Thymus (tissue), 14 donors: ENCODE measurements at places on chromosomes 5 and 9. TPM values are rescaled to one million over a fixed set of nuclear protein-coding genes. Genes with fewer than 3 reads are reported as not detected.
A peak's percentile ranks its signal among the peaks of the same experiment; 100 is the strongest.

GRCh38 chr9:118567861-118568260, 801.4 kb downstream of the BRINP1 start:
- no peak for DNase-seq
- no peak overlapping the region for H3K4me3 ChIP-seq
- no peaks in the 10 kb centered on the region for H3K4me1 ChIP-seq
- no peaks in the 10 kb centered on the region for H3K36me3 ChIP-seq

DNA sequence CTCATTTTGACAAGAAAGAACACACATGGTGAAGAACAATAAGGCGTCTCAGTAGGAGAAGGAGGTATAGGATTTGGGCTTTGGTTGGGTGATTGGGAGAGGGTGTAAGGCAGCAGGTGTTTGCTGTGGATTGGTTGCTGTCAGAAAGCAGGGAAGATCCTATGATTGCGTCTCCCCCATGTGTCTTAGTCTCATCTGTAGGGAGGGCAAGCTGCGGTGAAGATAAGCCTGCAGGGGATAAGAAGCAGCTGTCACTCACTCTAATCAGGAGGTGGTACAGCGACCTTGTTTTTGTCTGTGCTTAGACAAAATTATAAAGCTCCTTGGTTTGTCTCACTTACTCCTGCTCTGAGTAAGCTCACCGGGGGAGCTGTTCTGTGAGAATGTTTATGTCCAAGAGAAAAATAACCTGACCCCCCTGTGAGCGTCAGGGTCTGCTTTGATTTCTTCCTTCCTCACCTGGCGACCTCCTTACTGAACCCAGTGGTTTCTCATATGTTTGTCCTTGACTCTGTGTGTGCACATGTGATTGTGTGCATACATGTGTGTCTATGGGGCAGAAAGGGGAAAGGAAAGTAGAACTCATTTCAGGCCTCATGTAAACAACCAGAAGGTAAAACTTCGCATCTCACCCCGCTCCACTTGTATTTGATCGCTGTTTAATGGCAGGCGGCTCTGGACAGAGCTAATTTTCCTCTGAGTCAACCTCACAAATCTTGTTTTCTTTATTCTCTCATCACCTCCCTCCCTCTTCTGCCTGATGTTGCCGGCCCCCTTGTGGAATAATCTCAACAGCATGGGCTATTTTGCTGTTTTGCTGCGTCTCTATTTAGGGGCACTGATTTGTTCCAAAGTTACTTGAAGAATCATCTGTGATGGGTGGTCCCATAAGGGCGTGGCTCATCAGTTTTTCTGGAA, 105.6 kb downstream of the TENT4A start:
- no peak overlapping the region for H3K4me3 ChIP-seq
- H3K27me3 ChIP-seq: no peaks in the 10 kb centered on the region
- H3K27ac ChIP-seq: no peak overlapping the region
- no peak for DNase-seq

GRCh38 chr9:116589392-116590354, 97.4 kb upstream of the TRIM32 start:
- H3K36me3 ChIP-seq: no peaks in the 10 kb centered on the region
- no peak overlapping the region for H3K4me3 ChIP-seq
- H3K27me3 ChIP-seq: no peaks in the 10 kb centered on the region
- no peaks in the 10 kb centered on the region for H3K4me1 ChIP-seq

GRCh38 chr5:83219077-83219476, 141.7 kb downstream of the XRCC4 start:
- H3K27ac ChIP-seq: no peak overlapping the region
- no peaks in the 10 kb centered on the region for H3K36me3 ChIP-seq
- H3K27me3 ChIP-seq: no peaks in the 10 kb centered on the region
- DNase-seq: no peak
- H3K4me3 ChIP-seq: no peak overlapping the region

DNA sequence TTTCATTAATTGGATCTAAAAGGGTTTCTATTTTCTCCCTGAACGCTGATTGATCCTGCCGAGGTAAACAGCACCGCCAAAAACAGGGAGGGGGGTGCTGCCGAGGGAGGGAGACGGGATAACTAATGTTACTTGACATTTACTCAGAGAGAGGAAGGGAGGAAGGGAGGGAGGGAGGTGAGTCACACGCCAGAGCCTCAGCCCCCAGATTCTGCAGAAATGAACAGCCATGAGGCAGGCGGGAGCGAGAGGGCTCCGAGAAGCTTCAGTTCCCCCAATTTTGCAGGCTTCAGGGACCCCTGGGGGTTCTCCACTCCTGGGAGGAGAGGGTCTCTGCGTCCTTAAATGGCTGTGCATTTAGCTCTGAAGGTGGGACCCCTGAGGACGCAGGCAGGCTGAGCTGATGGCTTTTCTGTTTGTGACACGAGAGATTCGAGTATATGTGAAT, 59.1 kb upstream of the IER5L start:
- H3K27me3 ChIP-seq: no peaks in the 10 kb centered on the region
- peaks cover 33% of the 10 kb centered on the region for H3K4me1 ChIP-seq
- peak overlapping the region; percentile 91 for H3K27ac ChIP-seq
- H3K36me3 ChIP-seq: no peaks in the 10 kb centered on the region
- no peak for DNase-seq

DNA sequence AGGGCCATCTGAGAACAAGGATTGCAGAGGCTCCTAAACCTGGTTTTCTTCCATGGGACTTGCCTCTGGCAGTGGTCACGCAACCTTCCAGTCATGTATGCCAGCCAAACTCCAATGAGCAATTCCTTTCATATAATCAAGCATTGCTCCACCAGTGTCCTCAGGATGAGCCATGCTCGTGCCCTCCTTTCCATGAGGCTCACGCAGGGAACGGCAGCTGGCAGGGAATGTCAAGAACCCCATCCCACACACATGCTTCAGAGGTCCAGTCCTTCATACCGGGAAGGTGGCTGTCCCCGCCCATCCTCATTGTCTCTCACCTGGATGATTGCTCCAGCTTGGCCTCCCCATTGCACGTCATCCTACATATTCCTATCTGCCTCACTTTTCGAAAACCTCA, 13.4 kb upstream of the ZBTB34 start:
- no peaks in the 10 kb centered on the region for H3K36me3 ChIP-seq
- peaks cover 4% of the 10 kb centered on the region for H3K27me3 ChIP-seq
- H3K4me1 ChIP-seq: no peaks in the 10 kb centered on the region
- no peak overlapping the region for H3K27ac ChIP-seq
- DNase-seq: no peak
- H3K4me3 ChIP-seq: no peak overlapping the region

DNA sequence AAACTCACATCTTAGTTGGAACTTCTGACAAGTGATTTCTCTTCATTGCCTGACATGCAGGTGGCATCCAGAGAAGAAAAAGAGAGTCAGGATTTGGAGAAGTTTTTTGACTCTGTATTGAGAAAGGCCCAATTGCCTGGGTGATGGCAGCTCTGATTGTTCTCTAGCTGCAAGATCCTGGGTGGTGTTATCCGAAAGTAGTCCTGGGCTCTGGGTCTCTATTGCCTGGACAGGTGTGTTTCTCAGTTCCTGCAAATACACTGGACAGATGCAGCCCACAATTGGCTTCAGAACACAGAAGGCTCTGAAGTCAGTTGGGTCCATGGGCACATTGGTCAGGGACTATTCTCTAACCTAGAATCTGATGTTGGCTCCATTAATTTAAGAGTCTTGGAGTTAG, 67.4 kb downstream of the RGS3 start:
- no peaks in the 10 kb centered on the region for H3K4me1 ChIP-seq
- H3K4me3 ChIP-seq: no peak overlapping the region
- DNase-seq: no peak
- no peaks in the 10 kb centered on the region for H3K36me3 ChIP-seq
- H3K27me3 ChIP-seq: no peaks in the 10 kb centered on the region
- H3K27ac ChIP-seq: no peak overlapping the region

GRCh38 chr5:125245216-125245615, 498.8 kb upstream of the ZNF608 start:
- no peak overlapping the region for H3K4me3 ChIP-seq
- H3K36me3 ChIP-seq: no peaks in the 10 kb centered on the region
- no peak overlapping the region for H3K27ac ChIP-seq
- no peaks in the 10 kb centered on the region for H3K27me3 ChIP-seq

- no peak overlapping the region for H3K27ac ChIP-seq
- no peaks in the 10 kb centered on the region for H3K36me3 ChIP-seq
- no peak overlapping the region for H3K4me3 ChIP-seq
Measured at GRCh38 chr5:54251981-54252380, 58.4 kb downstream of the ARL15 start.

DNA sequence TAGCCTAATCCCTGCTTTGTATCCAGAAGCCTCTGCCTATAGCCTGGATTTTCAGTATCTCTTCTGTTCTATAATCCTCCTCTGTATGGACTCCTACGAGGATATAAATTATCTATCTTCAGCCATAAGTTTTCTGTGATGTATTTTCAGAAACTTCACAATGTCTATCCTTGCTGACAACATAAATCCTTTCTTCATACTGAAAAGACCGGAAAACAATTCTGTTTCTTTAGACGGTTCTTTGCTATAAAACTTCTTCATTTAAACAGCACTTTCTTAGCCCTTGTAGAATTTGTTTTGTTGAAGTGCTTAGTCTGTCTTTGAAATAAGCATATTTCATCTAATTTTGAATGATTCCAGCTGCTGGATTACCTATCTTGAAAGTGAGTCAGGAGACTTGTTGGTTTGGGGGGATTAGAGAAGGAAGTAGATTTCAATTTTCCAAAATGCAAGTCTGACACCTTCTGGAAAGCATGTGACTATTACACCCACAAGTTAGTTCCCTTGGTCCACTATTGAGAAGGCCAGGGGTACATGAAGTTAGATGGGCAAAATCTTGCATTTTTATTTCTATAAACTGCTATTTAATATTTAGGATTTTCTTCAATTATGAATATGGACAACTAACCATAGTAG, 96.3 kb upstream of the RANBP3L start:
- H3K36me3 ChIP-seq: no peaks in the 10 kb centered on the region
- no peaks in the 10 kb centered on the region for H3K27me3 ChIP-seq
- DNase-seq: no peak
- H3K4me1 ChIP-seq: no peaks in the 10 kb centered on the region
- no peak overlapping the region for H3K4me3 ChIP-seq

DNA sequence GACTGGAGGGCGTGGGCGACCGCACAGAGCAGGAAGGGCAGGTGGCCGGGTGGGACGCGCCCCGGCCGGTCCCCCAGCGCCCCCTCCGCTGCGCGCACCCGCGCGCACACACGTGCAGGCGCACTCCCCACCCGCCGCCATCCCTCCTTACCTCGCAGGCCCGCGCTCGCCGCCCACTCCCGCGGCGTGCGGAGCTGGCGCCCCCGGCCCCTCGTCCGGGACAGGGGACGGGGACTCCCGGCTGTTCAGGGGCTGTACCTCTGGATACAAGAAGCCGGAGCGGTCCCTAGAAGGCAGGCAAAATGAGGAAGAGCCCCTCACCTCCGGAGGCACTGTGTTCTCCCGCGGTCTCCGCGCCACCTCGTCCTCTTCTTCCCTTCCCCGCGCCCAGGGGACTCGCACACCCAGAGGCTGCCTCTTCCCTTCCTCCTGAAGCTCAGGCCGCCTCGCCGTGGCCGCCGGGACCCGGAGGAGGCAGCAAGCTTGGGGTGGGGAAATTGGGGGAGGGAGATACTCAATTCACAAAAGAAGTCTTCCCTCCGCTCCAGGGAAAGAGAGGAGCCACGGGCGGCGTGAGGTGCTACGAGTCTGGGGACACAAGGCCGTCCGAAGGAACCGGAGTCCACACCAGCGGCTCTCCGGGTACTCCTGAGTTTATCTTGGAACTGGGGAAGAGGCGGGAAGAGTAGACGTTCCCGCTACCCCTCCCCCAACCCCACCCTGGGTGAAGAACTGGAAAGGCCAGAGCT, 1.4 kb upstream of the GABRB2 start:
- no peaks in the 10 kb centered on the region for H3K36me3 ChIP-seq
- H3K4me3 ChIP-seq: peak overlapping the region; percentile 36
- H3K27me3 ChIP-seq: peaks cover 43% of the 10 kb centered on the region
- no peak for DNase-seq

DNA sequence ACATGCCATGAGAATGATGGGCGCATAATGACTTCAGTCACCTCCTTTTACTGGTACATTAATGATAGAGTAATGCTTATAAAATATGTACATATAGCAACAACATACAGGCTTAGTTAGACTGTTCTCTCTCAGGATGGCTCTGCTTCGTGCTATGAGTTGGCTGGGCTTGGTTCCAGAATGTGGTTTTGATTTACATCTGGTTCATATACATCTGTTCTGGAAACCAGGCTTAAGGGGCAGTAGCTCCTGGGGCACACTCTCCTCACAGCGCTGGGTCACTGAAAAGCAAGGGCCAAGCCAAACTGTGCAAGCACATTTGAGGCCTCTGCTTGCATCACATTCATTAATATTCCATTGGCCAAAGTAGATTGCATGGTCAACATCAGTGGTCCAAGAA, 44.9 kb downstream of the PCSK1 start:
- H3K27me3 ChIP-seq: no peaks in the 10 kb centered on the region
- H3K4me1 ChIP-seq: no peaks in the 10 kb centered on the region
- no peak for DNase-seq
- H3K36me3 ChIP-seq: no peaks in the 10 kb centered on the region

GRCh38 chr9:113543296-113543981, 79.9 kb downstream of the RGS3 start:
- DNase-seq: no peak
- H3K4me1 ChIP-seq: peaks cover 3% of the 10 kb centered on the region

GRCh38 chr5:180647465-180647864, 1.9 kb downstream of the FLT4 start:
- no peak for DNase-seq
- peaks cover 4% of the 10 kb centered on the region for H3K4me1 ChIP-seq
- H3K36me3 ChIP-seq: no peaks in the 10 kb centered on the region

DNA sequence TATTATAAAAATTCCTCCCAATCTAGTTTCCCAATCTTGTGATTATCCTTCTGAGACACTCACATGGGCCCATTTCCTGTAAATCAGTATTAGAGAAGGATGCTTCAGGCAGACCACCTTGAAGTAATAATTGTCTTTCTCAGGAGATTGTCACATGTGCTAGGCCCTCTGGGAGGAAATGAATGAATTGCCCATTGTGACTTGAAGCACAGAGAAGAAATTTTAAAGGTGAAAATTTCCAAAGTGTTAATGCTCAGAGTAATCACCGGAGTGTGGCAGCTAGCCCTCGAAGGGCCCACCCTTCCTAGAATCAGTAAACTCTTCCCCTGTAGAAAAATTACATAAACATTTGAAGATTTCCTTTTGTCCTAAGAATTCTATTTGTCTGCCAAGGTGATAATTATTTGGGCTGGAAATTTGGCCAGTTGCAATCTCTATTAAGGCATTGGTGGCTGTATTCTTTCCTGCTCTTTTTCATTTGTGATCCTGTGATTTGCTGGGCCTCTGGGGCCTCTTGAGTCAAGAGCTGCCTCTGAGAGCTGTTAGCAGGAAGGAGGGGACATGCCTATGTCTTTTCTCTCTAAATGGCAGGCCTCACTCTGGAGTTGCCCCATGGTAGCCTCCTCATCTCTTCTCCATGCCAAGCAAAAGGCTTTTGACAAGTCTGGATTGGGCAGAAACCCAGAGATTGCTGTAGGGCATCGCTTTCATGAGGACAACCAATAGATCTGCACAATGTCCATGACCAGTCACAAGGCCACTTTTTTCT, 371.5 kb upstream of the ACTBL2 start:
- no peak overlapping the region for H3K27ac ChIP-seq
- no peaks in the 10 kb centered on the region for H3K4me1 ChIP-seq
- DNase-seq: no peak
- no peaks in the 10 kb centered on the region for H3K36me3 ChIP-seq

- no peak overlapping the region for H3K4me3 ChIP-seq
- peaks cover 11% of the 10 kb centered on the region for H3K27me3 ChIP-seq
- H3K4me1 ChIP-seq: peaks cover 9% of the 10 kb centered on the region
- no peaks in the 10 kb centered on the region for H3K36me3 ChIP-seq
- H3K27ac ChIP-seq: no peak overlapping the region
Measured at GRCh38 chr5:132781029-132781428, 4.0 kb upstream of the SEPTIN8 start.

Gene FOXD4L4
- total RNA-seq: 0.09 TPM

Gene NTNG2
- total RNA-seq: 1.7 TPM

Gene SLC34A3
- not detected for total RNA-seq

Gene SLC22A4
- total RNA-seq: 0.66 TPM

Gene CNTNAP3
- 2.8 TPM for total RNA-seq

Gene SOHLH1
- not detected for total RNA-seq

Gene QRFP
- total RNA-seq: 0.05 TPM

Gene DMRT2
- total RNA-seq: 19.0 TPM

Gene SLC6A18
- not detected for total RNA-seq
